ENCODE measurements at places on chromosomes 7 and 10.

GRCh38 chr10:69685426-69685801, 55.4 kb downstream of the FAM241B start:
- no peak for DNase-seq

DNA sequence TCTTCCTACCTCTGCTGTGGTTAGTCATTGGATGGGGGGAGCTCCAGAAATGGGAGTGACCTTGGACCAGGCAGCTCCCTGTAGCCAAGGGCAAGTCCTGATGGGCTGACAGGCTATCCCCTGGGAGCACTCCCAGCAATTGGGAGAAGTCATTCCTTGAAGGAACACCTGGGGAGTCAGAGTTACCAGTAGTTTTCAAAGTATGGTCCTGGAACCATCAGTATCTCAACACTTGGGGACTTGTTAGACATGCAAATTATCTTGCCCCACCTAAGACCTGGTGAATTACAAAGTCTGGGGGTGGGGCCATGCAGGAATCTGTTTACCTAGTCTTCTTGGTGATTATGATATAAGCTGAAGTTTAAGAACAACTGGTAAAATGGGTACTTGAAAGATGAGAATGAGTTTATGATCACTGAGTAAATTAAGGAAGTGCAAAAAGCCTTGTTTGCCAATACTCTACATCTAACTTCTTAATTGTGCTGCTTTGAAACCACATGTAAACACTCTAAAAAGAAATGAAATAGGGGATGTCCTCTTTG, 287.3 kb upstream of the LRRN3 start:
- DNase-seq, result no peak

GRCh38 chr7:95772771-95773581, 622 bp downstream of the DYNC1I1 start:
- DNase-seq, result no peak

DNA sequence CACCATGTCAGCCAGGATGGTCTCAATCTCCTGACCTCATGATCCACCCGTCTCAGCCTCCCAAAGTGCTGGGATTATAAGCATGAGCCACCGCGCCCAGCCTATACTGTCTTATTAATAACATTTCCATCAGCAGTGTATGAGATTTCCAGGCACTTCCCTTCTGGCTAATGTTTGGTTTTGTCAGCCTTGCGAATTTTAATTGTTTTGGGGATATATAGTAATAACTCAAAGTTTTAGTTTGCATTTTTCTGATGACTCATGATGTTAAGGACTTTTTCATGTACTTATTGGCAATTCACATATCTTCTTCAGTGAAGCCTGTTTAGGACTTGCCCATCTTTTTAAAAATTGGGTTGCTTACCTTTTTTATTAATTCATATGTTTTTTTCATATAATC, 76.0 kb downstream of the TMEM270 start:
- no peak for DNase-seq

DNA sequence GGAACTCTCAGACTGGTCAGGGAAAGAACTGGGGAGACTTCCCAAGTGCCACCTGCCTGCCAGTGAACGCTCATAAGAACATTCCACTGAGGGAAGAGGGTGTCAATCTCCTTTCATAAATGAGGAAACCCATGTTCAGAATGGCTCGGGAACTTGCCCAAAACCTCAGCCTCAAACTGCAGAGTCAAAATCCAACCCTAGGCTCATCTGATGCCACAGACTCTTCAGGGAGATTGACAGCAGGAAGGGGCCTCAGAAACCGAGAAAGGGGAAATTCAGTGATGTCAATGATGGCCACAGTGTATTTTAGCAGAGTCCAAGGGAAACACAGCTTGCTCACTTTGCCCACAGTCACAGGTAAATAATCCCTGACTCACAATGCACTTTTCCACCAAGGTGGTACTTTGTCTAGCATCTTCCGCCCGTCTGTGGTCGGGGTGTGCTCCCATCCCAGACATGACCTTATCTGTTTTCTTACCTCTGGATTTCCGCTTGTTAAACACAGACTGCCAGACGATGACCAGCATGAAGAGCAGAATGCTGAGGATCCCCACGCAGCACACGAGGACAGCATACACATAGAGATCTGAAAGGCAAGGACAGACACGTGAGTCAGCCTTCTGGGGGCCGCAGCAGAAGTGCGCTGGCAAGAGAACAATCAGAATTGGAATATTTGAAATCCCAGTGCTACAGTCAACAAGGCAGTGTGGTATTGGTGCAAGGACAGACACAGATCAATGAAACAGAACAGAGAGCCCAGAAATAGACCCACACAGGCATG, 38.4 kb downstream of the VSTM4 start:
- DNase-seq, result peak; percentile 4

- DNase-seq, result no peak
Measured at GRCh38 chr7:149495785-149496641, 1.6 kb downstream of the ZNF746 start.

- no peak for DNase-seq
Measured at GRCh38 chr7:73920406-73921134, 59.6 kb downstream of the TMEM270 start.

Measured in stimulated activated CD4-positive, alpha-beta T cell treated with anti-CD3 and anti-CD28 coated beads, Interleukin-15, amount 100 ng/mL, for 48 hours (primary cell).